RPMI7951 (cell line): ENCODE measurements at places on chromosomes 11 and 22. TPM values are rescaled to one million over a fixed set of nuclear protein-coding genes. Genes with fewer than 3 reads are reported as not detected.

- peak; percentile 28 for DNase-seq
These were observed 67.5 kb upstream of the ZBED5 start for GRCh38 chr11:10925149-10925926.

UPB1 gene
- total RNA-seq: under 0.01 TPM in 1 of 2 replicates, not detected in the other

- DNase-seq: peak; percentile 89
These were observed 20.9 kb downstream of the KREMEN1 start for GRCh38 chr22:29093501-29094300.

GRCh38 chr11:19311308-19312030 lies 70.7 kb upstream of the E2F8 start:
- peak; percentile 38 for DNase-seq

GRCh38 chr11:73116636-73117035 lies 25.5 kb downstream of the FCHSD2 start:
- no peak for DNase-seq

DNA sequence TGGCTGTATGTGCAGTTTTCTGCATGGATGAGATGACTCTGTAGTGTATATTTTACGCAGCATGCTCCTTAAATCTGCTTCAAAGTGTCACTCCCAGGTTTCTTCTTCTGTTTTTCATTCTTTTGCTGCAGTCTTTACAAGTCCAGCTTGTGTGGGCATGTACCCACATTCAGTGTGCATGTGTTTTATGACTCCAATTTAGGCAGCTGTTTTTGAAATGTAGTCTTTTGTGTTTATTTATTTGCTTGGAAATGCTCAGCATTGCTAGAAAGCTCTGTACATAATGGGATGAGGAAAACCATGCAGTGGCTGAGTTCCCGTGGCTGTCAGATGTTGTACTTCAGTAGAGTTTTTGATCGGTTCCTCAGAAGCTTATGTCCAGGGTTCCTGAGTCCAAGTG lies 138.5 kb downstream of the ARHGAP42 start:
- DNase-seq: no peak
